ENCODE measurements at places on chromosomes 3 and 15.

DNA sequence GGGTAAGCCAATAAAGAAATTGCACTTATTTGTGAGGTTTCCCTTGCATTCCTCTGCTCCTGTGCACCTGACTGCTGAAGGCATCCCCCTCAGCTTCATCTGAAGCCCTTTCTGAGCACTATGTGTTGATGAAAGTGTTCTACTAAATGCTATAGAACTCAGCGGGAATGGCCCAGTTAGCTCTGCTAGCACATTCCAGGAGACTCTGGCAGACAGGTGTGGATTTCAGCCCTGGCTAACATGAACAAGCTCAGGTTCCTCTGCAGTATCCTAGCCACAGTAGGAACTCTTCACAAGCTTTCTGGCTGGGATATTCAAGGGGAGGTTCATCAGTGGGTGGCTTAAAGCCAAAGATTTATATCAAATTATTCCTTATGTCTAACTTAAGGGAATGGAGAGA, 265.5 kb downstream of the RORA start:
- DNase-seq, result no peak

- DNase-seq, result no peak
These were observed 45.0 kb downstream of the CLSTN2 start for GRCh38 chr3:139979991-139980390.

DNA sequence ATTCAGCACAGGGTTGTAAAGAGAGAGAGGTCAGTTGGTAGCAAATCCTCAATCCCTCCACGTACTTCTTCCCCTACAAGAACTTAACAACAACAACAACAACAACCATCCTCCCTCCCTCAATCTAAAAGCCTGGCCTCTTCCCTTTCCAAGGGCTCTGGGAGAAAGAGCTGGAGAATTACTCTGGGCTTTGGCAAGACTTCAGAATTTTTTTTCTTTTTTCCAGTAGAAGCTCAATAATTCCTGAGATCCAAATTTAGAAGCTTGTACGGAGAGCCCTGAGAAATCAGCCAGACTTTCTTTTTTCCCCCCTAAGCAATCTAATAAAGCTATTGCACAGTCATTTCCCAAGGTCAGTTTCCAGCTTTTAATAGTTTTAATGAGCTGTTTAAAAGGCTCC, 95.8 kb upstream of the CACNA2D3 start:
- DNase-seq, result no peak

DNA sequence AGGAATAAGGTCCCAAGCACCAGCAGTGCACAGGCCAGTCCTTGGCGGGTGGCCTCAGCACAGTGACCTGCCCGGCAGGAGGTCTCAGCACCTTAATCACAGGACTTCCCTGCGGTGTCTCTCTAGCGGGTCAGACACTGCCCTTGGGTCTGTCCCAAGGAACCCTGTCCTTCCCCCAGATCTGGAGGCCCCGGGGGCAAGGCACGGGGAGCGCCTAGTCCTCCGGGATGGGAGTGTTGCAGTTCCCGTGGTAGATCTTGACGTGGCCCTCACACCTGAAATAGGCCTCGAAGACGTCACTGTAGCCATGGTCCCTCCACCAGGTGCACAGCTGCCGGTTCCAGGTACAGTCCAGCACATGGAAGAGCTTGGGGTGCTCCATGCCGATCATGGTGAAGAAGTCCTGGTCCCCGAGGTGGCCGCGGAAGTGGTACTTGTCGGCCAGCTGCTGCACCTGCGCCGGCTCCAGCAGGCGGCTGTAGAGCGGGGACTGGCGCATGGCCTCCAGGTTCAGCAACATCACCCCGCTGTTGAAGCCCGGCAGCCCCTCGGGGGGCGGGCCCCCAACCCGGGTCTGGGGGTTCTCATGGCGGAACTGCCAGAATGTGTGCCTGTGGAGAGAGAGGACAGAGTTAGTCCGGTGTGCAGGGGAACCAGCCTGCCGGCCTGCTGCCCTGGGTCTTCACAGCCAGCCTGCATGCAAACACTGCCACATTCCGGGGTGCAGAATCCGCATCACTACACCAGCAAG, 201.3 kb downstream of the XXYLT1 start:
- DNase-seq, result no peak

DNA sequence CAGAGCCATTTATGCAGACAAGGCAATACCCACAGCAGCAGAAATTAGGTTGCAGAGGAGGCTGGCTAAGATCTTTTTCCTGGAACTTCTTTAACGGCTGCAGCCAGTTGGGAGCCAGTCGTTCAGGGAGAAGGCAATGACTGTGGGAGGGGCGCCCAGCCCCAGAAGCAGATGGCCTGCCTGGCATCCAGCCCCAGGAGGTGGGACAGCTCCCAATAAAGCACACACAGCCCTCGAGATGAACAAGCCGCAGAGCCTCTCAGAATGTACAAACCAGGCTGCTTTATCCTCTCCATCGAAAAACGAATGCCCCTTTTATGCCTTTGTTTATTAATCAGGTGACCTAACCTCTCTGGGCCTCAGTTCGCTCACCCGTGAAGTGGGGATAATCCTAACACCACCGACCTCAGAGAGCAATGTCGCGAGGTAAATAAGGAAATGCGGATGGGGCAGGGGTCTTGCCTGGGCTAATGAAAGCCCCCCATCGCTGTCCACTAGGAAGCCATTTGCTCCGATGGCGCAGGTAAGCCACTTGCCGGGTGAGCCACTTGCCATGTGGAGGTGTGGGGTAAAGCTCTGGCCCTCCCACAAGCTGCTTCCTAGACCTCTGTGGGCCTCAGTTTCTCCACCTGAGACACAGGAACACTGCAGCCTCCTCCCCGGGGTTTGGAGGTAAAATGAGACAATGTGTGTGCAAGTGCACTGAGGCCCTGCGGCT, 35.8 kb downstream of the MGLL start:
- DNase-seq, result no peak

- no peak for DNase-seq
These were observed 26.1 kb downstream of the RASGRP1 start for GRCh38 chr15:38538328-38539007.

DNA sequence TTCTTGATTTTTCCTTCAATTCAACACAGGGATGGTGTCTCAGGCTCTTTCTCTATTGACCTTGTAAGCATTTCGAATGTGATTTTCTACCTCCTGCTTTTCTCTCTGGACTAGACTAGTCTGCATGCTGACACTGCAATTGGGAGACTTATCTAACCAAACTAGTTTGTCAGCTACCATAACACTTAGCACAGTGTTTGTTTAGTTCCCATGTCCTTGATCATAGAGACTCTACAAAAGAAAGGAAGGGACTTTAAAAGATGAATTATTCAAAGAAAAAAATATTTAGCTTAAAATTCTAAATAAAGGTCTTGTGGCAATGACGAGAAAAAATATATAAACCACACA, 407.0 kb downstream of the ERC2 start:
- DNase-seq, result no peak

- no peak for DNase-seq
These were observed 171.5 kb downstream of the NUP210 start for GRCh38 chr3:13248640-13249039.

GRCh38 chr3:139129892-139130291, 85.2 kb upstream of the PRR23C start:
- no peak for DNase-seq

DNA sequence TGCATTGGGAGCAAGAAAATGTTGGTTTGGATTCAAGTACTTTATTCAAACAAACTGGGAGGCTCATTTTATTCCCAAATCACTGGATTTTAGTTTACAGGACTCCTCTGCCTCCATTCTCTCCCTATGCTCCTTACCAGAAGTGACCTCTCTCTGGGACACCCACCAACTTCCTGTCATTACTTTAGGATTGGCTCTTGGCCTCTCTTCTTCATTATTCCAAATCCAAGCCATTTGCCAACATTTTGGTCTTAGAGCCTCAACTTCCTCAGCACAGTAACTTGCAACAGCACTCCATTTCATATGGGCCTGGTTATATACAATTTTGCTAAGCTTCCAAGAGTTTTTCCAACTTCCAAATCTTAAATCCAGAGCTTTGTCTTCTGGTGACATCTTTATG, 432.1 kb downstream of the NR2F2 start:
- no peak for DNase-seq

GRCh38 chr3:181081930-181082329, 92.4 kb upstream of the DNAJC19 start:
- no peak for DNase-seq

GRCh38 chr3:23824699-23825444, 19.1 kb downstream of the UBE2E1 start:
- no peak for DNase-seq

DNA sequence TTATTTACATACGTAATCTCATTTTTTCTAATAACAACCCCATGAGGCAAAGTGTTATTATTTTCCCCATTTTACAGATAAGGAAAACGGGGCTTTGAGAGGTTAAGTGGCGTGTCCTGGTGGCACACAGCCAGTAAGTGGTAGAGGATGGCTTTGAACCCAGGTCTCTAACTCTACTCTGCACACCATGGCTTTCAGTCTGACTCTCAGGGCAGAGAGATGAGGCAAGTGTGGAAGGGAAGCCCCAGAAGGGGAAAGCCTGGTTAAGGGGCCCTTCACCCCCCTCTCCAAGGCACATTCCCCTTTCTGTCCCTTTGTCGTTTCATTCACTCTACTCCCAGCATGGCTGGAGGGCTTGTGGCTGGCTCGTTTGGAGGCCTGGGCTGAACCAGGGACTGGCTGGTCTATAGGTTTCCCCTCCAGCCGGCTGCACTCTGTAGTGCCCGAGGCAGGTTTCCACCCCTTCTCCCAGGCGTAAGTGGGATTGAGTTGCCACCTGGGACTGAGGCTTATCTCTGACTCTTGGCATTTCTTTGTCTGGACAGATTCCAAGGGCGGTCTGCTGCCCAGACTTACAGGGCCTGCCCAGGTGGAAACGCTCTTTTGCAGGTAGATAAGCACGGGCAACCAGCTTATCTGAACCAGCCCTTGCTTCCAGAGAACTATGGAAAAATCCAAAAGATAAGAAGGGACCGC, 12.1 kb downstream of the SEMA4B start:
- DNase-seq, result peak; percentile 83

GRCh38 chr3:66439666-66440344, 61.0 kb downstream of the LRIG1 start:
- no peak for DNase-seq

DNA sequence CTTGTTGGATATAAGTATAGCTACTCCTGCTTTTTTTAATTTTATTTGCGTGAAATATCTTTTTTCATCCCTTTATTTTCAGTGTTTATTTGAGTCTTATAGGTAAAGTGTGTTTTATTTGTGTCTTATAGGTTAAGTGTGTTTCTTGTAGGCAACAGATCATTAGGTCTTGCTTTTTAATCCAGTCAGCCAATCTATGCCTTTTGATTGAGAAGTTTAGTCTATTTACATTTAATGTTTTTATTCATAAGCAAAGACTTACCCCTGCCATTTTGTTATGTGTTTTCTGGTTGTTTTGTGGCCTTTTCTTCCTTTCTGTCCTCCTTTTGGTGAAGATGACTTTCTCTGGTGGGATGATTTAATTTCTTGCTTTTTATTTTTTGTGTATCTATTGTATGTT, 232.0 kb downstream of the RAP2B start:
- no peak for DNase-seq

GRCh38 chr3:135440746-135441145, 524.8 kb upstream of the PPP2R3A start:
- no peak for DNase-seq

GRCh38 chr3:169448501-169448900, 215.0 kb downstream of the MECOM start:
- no peak for DNase-seq

GRCh38 chr15:85094685-85095084, 113.0 kb downstream of the PDE8A start:
- no peak for DNase-seq

- DNase-seq, result no peak
These were observed 69.3 kb downstream of the CDC25A start for GRCh38 chr3:48118928-48119327.

GRCh38 chr3:128794067-128794768, 68.2 kb downstream of the RAB7A start:
- DNase-seq, result no peak

- DNase-seq, result peak; percentile 93
These were observed 48.0 kb upstream of the RAB6B start for GRCh38 chr3:133943639-133944141.

DNA sequence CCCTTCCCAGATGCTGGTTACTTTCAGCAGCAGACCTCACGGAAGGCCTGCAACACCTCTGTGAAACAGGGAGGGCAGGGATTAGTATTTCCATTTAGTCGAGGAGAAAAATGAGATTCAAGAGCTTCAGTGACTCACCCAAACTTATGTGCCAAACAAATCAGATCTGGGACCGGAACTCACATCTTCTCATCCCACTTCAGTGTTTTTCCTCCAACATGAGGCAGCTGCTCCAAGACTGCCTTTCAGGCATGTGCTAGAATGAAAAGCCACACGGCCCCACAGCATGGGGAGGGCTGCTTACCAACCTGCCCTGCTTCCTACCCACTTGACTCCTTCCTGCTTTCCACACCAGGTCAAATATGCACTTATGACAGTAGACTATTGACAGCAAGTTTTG, 129.4 kb upstream of the SLC24A5 start:
- no peak for DNase-seq

DNA sequence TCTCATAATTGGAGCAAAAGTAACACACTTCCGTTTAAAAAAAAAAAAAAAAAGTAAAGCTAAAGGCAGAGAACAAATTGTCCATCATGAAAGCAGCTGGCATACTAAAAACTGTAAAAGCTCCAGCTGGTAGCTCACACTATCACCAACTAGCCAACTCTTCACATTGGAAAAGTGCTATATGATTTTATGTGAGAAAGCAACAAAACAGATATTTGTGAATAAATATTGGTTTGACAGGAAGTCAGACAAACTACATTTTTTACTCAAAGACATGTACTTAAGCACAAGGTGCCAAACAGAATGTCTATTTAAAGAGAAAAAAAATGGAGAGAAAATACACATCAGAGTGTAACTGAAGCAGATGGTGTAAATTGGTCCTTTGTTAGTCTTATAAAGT, 231.2 kb upstream of the CADM2 start:
- no peak for DNase-seq

DNA sequence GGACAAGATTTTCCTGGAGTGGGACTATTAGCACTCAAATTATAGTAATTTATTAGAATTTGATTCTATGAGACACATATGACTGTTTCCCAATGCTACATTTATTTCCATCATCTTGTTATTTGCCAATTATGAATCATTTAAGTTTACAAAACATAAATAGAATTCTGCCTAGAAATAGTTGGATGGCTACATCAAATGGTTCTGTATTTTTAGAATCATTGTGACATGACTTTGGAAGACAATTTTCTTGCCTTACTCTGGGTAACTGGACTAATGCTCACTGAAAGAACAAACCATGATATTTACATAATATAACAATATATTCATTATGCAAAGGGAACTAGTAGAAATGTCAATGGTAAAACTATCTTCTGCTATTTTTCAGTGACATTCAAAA, 173.5 kb downstream of the ZIC1 start:
- no peak for DNase-seq

DNA sequence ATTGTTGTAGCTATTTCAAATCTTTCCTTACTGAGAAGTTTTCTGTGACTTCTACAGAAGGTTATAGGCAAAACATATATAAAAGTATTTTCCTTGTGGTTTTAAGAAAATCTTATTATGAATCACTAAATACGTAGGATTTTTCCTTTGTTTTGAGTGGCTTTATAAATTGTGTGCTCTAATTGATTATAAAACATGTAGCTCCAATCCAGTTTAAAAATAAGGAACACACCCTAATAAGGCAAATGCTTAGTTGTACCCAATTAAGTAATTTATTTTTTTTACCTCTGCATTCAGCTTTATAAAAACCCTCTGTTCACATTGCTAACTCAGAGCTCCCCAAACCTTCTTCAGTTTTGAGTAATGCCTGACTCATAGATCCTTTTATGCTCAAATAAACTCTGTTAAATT, 408.0 kb downstream of the NAALADL2 start:
- DNase-seq, result no peak

GRCh38 chr3:47895241-47895640, 92.3 kb downstream of the DHX30 start:
- no peak for DNase-seq
